ENCODE measurements at places on chromosomes 11 and 22. TPM values are rescaled to one million over a fixed set of nuclear protein-coding genes. Genes with fewer than 3 reads are reported as not detected.
A peak's percentile ranks its signal among the peaks of the same experiment; 100 is the strongest.

The CRYBB2 gene
- not detected for polyA plus RNA-seq

The FAM111A gene
- 25.4 TPM for polyA plus RNA-seq

The C1QTNF4 gene
- polyA plus RNA-seq, result 11.6 TPM

The KCNE3 gene
- 2.5 TPM for polyA plus RNA-seq

The RPL3 gene
- 2,719 TPM for polyA plus RNA-seq

The DEFB131B gene
- polyA plus RNA-seq, result not detected

The SCGB1D2 gene
- polyA plus RNA-seq, result not detected

The RTN4RL2 gene
- 47.3 TPM for polyA plus RNA-seq

The NRXN2 gene
- polyA plus RNA-seq, result 32.6 TPM

The C11orf65 gene
- polyA plus RNA-seq, result 1.0 TPM

- DNase-seq, result no peak
Measured at GRCh38 chr11:58334708-58335107, 24.2 kb downstream of the OR5B17 start.

DNA sequence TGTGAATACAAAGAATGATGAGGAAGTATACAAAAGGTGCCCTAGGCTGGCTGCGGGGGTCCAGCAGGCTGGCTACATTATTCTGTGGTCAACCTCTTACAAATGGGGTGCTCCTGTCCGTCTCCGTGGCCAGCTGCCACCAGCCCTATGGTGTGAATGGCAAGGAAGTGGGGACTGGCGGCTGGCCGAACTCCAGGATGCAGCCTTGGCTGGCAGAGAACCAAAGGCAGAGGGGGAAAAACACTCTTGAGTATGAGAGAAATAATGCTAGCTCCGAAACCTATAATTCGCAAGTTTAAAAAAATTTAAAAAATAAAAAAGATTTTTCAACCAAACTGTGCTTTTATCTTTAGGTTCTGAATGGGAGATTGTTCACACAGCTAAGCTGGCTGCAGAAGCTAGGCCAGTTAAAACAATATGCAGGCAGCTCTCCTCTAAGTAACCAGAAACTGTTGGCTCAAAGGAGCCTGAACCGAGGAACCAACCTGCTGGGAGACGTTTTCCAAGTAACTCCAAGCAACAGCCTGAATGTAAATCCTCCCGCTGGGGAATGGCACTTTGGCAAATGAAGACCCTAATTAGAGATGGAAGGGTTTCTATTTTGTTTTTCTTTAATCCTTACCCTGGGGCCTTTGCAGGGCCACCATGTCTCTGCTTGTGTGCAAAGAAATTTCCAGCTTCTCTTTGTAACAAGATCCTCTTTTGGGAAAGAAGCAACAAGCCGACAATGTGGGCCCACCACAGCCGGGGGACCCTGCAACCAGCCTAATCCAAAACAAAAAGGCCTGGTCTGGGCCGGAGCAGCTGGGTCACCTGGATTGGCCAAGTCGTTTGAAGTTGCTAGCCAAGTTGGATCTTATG lies 50.2 kb downstream of the C22orf31 start:
- no peak for DNase-seq

DNA sequence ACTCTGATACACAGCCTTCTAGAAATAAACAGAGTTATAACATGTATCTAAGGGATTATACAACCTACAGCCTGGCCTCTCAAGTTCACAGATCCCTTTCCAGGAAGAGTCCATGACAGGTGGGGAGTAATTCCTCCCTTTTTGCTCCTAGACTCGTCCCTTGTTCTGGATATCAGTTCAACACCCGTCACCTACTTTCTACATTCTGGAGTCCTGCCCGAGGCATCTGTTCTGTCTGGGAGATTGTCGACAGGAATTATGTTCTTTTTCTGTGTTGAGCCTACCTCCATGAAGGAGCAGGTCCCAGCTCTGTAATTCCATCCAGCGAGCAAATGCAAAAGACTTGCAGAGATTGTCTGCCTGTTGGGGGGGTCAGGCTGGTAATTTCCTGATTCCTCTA lies 224.6 kb upstream of the NTM start:
- DNase-seq, result no peak

- no peak for DNase-seq
Measured at GRCh38 chr11:90847268-90847886, 624.5 kb upstream of the CHORDC1 start.

- DNase-seq, result no peak
Measured at GRCh38 chr22:43470941-43471585, 59.2 kb downstream of the MPPED1 start.

GRCh38 chr11:113833151-113833550 lies 42.2 kb downstream of the USP28 start:
- no peak for DNase-seq

GRCh38 chr22:24500277-24500820 lies 5.2 kb downstream of the UPB1 start:
- no peak for DNase-seq

DNA sequence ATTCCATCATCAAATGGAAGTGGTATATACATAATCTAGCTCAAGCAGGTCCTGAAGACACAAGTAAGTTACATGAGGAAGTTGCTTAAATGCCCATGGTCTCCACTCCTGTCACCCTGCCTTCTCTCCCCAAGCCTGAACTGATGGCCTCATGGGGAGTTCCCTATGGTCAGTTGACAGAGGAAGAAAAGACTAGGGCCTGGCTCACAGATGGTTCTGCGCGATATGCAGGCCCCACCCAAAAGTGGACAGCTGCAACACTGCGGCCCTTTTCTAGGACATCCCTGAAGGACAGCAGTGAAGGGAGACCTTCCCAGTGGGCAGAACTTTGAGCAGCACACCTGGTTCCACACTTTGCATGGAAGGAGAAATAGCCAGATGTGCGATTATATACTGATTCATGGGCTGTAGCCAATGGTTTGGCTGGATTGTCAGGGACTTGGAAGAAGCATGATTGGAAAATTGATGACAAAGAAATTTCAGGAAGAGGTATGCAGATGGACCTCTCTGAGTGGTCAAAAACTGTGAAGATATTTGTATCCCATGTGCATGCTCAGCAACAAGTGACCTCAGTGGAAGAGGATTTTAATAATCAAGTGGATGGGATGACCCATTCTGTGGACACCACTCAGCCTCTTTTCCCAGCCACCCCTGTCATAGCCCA lies 17.3 kb upstream of the CD82 start:
- no peak for DNase-seq

GRCh38 chr22:44181912-44182587 lies 1.3 kb downstream of the PARVG start:
- no peak for DNase-seq

GRCh38 chr11:42498971-42499370 lies 812.8 kb upstream of the API5 start:
- no peak for DNase-seq

DNA sequence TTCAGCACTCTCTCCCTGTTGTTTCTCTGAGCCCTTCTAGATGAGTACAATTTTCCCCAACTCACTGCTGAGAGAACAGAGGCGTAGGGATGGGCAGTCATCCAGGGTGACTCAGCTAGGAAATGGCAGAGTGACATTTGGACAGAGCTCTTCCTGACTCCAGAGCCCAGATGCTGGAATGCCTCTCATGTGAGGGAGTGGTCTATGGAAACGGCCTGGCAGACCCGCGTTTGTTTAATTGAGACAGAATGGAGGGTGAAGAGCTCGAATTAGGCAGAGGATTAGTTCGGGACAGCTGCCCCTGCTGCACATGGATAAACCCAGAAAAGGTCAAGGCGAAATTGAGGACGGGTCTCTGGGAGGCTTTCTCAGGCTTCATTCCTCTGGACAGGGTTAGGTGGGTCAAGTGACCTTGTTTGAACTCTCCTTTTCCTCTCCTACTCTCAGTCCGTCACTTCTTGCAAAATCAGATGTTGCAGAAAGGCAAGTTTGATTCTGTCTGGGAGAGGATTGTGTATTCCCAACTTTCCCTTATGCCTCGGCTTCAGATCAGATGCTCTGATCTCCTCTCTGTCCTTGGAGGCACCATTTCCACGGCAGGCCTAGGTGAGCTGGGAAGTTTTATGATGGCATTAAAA lies 7.6 kb upstream of the LMO2 start:
- peak; percentile 90 for DNase-seq

GRCh38 chr11:62725646-62726045 lies 1.6 kb downstream of the HNRNPUL2 start:
- no peak for DNase-seq

DNA sequence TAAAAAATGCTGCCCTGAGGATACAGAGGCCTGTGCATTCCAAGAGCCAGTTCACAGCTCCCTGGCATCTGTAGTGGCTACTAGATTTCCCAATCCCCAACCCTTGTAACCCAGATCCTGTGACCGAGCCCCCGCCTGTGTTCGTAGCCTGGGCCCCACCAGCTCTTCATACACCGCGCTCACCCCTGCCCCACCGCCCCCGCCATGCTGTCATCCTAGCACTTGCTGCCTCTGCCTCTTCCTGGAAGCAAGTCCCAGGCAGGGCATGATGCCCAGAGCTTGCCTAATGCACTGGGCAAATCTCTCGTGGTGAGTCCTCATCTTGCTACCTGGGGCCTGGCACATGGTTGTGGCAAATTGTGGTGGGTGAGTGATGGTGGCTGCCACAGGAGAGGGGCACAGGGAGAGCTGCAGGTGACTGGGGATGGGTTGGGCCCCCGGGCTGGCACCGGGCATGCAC lies 7.1 kb downstream of the MGAT3 start:
- no peak for DNase-seq

DNA sequence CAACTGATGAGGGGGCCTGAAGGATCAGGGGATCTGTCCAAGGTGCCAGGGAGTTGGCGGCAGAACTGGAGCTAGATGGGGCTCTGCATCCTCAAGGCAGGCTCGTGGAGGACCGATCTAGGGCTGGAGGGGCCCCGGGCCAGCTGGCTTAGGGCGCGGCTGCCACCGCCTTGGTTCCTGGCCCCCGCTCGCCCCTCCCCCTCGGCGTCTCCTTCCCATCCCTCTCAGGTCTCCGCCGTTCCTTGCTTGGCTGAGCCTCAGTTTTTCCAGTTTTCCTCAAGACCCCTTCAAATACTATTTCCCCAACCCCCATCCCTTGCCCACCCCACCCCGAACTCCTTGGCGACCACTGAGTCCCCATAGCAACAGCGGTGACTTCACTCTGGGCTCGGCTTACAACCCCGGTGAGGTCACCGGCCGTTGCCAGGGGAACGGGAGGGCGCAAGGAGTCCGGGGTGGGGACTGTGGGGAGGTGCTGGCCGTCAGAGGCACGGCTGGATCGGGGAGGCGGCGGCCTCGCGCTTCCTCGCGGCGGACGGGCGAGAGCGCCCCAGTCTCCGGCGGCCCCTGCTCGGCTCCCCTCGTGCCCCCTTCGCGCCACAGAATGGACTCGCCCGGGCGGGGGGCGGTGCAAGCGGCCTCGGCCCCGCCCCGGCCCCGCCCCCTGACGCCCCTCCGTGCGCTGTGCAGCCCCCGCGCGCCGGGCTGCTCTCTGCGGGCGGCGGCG lies 7.5 kb downstream of the FREY1 start:
- peak; percentile 93 for DNase-seq

- DNase-seq, result no peak
Measured at GRCh38 chr11:126608658-126609057, 253.2 kb downstream of the ST3GAL4 start.

DNA sequence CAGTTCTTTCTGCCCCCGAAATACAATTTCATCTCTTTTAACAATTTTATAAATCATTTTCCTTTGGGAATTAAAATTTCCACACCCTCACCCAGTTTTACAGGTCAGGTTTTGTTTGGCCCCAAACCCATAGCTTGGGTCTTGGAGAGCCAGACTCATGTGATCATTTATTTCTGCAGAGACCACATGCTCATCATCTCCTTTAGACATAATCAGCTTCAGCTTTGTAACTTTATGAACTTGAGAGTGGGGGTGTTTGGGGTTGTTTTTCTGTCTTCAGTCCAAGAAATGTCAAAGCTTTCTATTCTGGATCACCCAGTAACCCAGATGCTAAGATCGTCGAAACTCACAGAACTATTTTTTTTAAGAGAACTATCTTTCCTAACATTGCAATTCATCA lies 70.9 kb downstream of the DBX1 start:
- DNase-seq, result no peak

DNA sequence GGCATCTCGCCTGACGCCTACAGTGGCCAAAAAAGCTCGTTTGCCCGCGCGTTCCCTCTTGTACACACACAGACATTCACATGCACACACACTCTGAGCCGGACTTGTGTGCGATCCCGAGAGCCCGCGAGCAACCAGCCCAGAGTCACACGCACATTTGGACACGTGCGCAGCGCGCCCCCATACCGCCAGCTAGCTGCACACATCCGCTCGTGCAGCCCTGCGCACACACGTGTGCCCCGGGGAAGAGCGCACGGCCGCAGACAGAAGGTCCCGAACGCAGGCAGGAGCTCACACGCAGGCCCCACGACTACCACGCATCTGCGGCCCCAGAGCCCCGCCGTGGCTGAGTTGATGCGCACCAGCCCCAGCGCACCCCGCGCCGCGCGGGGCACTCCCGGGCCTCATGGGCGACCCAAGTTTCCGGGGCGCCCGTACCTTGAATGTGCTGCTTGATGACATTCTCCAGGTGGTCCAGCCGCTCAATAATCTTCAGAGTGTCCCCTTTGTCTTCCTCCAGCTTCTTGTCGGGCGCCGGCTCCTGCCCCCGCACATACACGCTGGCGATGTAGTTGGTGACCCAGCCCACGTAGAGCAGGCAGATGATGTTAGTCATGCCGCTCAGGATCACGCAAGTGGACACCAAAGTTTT lies 758 bp downstream of the GALNT18 start:
- DNase-seq, result peak; percentile 72

GRCh38 chr11:20881328-20882079 lies 212.1 kb downstream of the NELL1 start:
- no peak for DNase-seq

GRCh38 chr11:2451916-2452315 lies 7.1 kb downstream of the KCNQ1 start:
- no peak for DNase-seq

- DNase-seq, result no peak
Measured at GRCh38 chr22:42964994-42965699, 49.8 kb downstream of the PACSIN2 start.

- DNase-seq, result peak; percentile 56
Measured at GRCh38 chr11:122253589-122254231, 137.7 kb upstream of the BLID start.

- DNase-seq, result no peak
Measured at GRCh38 chr11:2807801-2808241, 77.8 kb downstream of the CDKN1C start.

- DNase-seq, result no peak
Measured at GRCh38 chr22:34743110-34743751, 322.7 kb upstream of the ISX start.

DNA sequence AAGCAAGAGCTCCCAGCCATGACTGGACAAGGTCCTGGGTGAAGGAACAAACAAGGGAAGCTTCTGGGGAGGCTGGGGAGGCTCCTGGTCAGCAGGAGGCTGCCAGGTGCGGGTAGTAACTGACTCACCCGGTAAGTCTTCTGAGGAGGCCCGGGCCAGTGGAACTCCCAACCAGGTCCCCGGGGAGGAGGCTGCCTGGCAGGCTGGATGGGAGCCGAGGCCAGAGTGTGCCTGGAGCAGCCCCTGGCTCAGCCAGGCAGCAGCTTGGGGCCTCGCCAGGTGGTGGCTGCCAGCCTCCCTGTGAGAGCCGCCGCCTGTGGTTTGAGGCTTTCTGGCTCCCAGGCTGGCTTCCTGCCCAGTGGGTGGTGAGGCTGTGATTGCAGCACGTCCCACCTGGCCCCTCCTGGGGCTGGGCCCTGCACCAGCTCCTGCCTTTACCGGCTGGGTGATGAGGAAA lies 46.2 kb downstream of the IGF2 start:
- DNase-seq, result no peak
